ENCODE measurements at places on chromosomes 7 and 10.

DNA sequence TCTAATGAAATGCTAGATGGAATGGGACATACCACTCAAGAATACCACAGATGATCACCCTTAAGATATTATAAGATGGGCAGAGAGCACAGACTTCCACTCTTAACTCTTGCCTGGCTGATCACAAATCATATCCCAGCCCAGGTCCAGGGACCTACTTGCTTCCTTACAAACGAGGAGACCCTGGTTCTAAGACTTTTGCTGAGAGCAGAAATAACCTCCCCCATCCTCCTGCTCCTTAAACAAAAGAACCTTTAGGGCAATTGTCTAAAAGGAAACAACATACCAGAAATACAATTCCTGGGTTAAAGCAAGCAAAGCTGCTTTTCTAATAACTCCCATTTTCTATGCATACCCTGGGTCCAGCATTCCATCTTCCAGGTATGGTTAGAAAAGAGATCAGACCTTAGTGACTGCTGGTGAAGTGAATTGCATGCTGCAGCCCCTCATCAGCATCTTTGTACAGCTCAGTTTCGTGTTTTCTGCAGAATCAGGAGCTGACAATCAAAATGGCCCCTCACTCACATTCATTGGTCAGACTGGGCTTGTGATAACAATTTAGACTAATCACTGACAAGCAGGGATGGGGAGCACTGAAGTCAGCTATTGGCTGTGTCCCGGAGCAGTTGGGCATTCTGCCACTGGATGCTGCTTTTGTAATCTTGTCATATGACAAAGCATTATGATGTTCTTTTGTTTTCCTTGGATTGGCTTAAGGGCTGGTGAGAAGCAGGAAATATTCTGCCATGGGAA is 14.6 kb downstream of the IFIT3 start:
- no peak for DNase-seq

GRCh38 chr10:22217842-22218241 is at the start of gene EBLN1:
Gene EBLN1, minus strand, starts transcription at chr10:22218015. Its CDS starts 8,032 bp downstream, at chr10:22209983.
- DNase-seq: no peak

DNA sequence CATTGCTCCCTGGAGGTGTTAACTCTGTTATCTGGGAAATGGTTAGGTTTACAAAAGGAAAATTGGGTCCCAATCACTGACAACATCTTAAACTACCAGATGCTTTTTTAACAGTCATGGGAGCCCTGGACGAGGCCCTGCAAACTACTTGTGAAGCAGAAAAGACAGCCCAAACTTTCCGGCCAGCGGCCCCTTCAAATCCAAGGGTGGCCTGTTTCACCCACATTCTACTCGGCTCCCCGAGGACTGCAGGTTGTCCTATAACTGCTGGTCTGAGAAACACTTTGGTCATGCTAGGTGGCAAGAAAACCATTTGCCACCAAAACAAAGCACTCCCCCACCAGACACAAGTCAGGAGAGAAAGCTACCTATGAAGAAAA is 2.6 kb downstream of the TUBGCP2 start:
- no peak for DNase-seq

GRCh38 chr7:134562136-134562535 is 13.2 kb downstream of the AKR1B15 start:
- no peak for DNase-seq

- no peak for DNase-seq
These were observed 101.6 kb upstream of the EEPD1 start for GRCh38 chr7:36051501-36051900.

- no peak for DNase-seq
These were observed 100.5 kb downstream of the NPY start for GRCh38 chr7:24384362-24385030.
